ENCODE measurements at places on chromosomes 12 and 14.
A peak's percentile ranks its signal among the peaks of the same experiment; 100 is the strongest.

DNA sequence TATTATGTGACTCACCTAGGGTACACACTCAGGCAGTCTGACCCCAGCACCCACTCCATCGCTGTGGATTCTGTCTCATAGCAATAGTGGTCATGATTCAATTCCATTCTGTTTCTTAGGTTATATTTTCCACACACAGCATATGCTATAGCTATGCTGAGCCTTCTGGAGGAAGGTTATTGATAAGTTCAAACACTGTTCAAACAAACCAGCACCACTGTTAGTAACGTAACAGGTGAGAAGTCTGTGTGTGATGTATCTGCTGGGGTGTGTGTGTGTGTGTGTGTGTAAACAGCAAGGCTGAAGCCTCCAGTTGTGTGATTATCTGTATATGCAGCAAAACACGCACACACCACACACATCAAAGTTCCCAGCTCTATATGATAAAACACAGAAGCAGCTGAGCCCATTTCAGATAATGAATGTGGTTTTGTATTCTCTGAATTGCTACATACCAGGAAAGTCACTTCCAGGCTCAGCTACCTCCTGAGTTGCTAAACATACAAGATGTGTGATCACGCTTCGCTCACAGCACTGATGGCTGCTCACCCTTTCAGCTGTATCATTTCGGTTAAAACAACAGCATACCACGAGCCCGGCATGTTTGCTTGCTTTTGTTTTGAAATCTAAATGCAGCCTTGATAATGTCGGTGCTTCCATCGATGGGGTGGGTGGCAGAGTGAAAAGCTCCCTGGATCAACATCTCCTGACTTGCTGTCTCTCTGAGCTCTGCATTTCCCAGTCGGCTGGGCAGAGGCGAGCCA lies 6.8 kb upstream of the SYNE3 start:
- DNase-seq, result no peak

GRCh38 chr12:70785896-70786295 lies 134.6 kb downstream of the PTPRR start:
- DNase-seq, result no peak

- DNase-seq, result no peak
Observed at GRCh38 chr12:71447691-71448132, 8.1 kb downstream of the LGR5 start.

DNA sequence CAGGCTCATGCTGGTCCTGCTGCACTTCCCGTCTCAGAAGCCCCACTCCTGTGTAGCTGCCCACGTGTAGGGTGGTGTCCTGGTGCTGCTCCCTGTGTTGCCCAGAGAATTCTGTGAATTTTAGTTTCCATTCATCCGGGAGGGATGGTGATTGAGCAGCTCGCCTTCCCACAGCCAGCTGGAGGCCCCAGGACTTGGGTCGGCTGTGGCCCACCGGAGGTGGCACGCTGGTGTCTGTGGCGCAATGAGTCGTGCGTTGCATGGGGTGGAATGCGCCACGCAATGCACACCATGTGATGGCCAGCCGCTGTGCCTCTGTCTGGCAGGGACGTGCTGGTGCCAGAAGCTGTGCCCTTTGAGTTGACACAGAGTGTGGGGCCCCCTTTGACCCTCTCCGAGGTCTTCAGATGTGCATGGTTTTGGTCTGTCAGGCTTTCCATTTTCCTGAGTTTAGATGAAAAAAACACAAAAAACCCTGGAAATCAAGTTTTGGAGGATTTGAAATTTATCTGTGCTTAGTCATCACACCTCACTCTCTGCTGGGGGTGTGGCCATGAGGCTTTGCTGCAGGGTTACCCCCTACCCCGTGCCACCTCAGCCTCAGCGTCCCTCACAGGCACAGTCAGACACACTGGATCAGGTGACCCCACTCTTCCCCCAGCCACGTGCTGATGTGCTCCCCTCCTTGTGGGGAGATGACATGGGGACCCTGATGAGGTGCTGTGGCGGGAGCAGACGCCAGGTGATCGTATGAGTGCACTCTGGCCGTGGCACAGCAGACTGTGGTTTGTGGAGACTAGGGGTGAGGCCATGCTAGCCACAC lies 64.6 kb downstream of the EP400 start:
- DNase-seq, result no peak

- DNase-seq, result no peak
Observed at GRCh38 chr14:104387022-104388010, 192.2 kb upstream of the C14orf180 start.

DNA sequence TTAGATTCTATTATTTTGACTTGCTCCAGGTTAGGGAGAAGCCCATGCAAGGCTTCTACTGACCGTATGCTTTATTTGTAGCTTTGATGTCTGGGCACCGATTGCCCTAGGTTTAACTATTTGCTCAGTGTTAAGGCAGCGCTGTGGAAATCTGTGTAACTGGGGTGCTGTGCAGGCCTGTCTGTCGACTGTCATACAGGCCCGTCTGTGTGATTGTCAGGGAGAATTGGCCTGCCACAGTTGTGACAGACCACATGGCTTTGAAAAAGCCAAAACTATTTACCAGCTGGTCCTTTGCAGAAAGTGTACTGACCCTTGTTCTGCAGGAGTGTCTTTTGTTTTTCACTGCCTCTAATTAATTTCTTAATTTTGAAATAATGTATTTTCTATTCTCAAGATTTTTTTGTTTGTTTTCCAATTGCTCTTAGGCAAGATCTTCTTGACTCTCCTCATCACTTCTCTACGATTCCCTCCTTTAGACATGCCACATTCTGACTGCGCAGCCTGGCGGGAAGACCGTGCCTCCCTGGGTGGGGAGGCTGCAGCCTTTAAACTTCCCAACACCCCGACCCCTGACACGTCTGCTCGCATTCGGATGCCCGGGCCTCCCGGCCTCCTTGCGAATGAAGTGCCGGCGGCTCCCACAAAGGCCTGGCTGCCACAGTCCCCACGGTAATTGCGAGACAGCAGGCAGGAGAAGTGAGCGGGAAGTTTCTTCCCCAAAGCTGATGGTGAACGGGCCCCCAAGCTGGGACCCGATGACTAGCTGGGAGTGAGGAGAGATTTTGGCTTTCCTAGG lies 99.0 kb upstream of the EVL start:
- DNase-seq, result no peak

GRCh38 chr14:106120101-106120500 lies 593.7 kb downstream of the TMEM121 start:
- DNase-seq, result no peak

- DNase-seq, result no peak
Observed at GRCh38 chr12:62766496-62766895, 168.5 kb downstream of the PPM1H start.

- no peak for DNase-seq
Observed at GRCh38 chr14:75428230-75429104, 645 bp downstream of the JDP2 start.

DNA sequence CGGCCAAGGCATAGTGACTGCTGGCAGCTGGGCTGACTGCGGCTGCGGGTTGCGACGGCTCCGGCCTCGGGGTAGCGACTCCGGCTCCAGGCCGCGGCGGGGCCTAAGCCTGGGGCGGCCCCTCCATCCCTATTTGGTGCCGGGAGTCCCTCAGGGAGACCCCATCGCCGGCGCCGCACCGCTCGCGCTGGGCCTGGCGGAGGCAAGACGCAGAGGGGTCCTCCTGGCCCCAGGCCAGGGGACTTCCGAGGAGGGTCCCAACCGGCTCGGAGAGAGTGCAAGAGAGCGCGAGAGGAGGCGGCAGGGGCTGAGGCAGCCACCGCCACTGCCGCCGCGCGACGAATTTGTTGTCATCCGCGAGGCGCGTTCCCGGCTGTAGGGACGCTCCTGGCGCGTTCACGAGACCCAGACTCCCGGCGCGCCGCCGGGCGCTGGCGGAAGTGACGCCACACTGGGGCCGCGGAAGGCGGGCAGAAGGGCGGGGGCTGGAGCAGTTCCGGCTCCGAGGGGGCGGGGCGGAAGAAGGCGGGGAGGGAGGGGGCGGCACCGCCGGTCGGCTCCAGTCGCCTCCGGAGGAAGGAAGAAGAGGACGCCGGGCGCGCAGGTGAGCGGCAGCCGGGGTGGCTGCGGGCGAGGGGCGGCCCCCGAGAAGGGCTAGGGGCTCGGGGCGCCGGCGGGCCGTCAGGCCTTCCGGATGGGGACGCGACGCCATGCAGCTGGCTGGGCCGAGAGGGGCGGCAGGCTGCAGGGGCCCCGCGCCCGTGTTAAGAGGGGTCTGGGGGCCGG lies at the start of the genes ATG2B and GSKIP:
ATG2B (minus strand) TSS at position 377 of the 786 bp plus-strand sequence; CDS start at position 12, 365 bp downstream.
GSKIP (plus strand) TSS at position 562 of the 786 bp plus-strand sequence. CDS start 18,722 bp downstream, outside the sequence.
- DNase-seq, result peak; percentile 81

DNA sequence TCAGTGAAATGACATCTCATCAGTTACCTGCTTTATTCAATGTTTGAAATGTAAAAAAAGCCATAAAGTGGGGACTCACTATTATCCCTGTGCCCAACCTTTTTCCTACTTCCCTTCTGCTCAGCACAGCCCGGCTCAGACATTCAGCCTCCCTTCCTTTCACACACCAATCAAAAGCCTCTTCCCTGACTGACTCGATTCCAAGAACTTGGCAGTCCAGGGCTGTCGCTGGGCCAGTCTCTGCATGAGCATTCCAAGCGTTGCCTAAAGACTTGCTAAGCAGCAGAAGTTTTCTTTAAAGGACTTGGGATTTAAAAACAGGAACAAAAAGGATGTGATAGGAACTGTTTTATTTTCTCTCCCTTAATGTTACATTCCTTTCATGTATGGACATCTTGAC lies 22.7 kb downstream of the ITPR2 start:
- DNase-seq, result no peak

- DNase-seq, result no peak
Observed at GRCh38 chr12:32903318-32903717, 6.7 kb upstream of the PKP2 start.

DNA sequence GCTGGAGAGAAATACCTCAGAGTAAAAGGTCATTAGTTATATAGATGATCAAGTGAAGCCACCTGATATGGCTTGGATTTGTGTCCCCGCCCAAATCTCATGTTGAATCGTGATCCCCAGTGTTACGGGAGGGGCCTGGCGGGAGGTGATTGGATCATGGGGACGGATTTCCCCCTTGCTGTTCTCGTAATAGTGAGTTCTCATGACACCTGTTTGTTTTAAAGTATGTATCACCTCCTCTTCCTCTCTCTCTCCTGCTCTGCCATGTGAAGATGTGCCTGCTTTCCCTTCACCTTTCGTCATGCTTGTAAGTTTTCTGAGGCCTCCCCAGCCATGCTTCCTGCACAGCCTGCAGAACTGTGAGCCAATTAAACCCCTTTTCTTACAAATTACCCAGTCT lies 124.8 kb downstream of the FOXA1 start:
- no peak for DNase-seq

- DNase-seq, result no peak
Observed at GRCh38 chr12:123140676-123141614, 9.9 kb downstream of the PITPNM2 start.

GRCh38 chr14:78758333-78758732 lies 588.2 kb downstream of the NRXN3 start:
- DNase-seq, result no peak

DNA sequence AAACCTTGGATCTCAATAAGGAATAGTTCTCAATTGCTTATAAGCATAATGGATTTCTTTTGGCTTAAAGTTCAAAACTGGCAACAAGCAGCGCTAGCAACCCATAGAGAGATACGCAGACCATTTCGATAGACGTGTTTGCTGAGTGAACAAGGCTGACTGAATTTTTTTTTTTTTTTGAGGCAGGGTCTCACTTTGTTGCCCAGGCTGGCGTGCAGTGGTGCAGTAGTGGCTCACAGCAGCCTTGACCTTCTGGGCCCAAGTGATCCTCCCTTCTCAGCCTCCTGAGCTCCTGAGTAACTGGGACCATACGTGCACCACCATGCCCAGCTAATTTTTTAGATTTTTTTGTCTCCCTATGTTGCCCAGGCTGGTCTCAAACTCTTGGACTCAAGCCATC lies 1.4 kb upstream of the AKAP5 start:
- no peak for DNase-seq

GRCh38 chr14:79483477-79484388 lies 727.6 kb downstream of the DIO2 start:
- no peak for DNase-seq

DNA sequence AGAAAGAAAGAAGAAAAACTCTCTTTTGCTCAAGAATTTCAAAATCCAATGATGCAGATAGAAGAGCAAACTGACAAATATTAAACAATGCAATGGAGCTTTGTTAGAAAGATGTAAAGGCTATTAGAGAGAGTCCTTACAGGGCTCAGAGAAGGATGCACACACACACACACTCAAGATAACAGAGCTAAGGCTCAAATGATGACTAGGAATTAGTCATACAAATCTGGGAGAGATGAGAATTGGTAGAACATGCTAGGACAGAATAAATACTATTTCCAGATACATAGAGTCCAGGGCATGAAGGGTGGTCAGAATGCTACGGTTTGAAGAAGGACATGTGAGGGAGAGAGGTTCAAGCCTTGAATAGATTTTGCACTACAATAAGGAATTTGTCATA lies 650.1 kb upstream of the MDGA2 start:
- no peak for DNase-seq

DNA sequence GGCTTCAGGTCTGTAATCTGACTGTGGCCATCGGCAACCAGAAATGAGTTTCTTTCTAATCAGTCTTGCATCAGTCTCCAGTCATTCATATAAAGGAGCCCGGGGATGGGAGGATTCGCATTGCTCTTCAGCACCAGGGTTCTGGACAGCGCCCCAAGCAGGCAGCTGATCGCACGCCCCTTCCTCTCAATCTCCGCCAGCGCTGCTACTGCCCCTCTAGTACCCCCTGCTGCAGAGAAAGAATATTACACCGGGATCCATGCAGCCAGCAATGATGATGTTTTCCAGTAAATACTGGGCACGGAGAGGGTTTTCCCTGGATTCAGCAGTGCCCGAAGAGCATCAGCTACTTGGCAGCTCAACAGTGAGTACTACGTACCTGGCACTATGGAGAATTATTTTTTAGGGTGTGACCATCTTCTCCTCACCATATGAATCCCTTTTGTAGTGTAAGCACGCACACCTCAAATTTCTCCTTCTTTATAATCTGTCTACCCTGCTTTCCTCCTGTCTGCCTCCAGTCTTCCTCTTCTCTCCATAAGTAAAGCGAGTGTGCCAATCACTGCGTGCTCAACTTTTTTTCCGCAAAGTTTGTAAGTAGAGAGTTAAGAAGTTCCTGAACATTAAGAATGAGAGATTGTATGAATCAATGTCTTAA lies at the start of gene TPH2:
TPH2 (plus strand) TSS at position 118 of the 658 bp plus-strand sequence; CDS start at position 260, 142 bp downstream.
- peak; percentile 31 for DNase-seq

- no peak for DNase-seq
Observed at GRCh38 chr12:75390156-75390898, 562 bp upstream of the GLIPR1L2 start.

- DNase-seq, result no peak
Observed at GRCh38 chr12:54616933-54617680, 17.6 kb downstream of the LACRT start.

DNA sequence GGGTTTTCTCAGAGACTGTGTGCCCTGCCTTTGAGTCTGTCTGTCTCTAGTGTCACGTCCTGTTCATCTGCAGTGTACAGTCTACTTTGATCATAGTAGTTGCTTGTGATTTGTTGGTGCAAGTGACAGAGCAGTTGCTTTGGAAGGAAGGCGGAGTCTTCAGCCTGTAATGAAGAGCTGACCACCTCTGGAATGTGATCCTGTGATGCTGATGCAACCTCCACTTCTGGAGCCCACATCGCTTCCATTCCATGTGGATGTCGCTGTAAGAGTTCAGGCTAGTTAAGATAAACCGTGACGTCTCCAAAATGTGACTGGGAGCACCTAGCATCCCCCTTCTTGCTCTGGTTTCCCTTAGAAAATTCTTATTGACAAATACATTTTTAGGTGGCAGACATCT lies 51.8 kb downstream of the PELI2 start:
- no peak for DNase-seq

Data from left renal cortex interstitium (tissue), 4 donors.